ENCODE measurements at places on chromosomes 13 and 19.
A peak's percentile ranks its signal among the peaks of the same experiment; 100 is the strongest.

DNA sequence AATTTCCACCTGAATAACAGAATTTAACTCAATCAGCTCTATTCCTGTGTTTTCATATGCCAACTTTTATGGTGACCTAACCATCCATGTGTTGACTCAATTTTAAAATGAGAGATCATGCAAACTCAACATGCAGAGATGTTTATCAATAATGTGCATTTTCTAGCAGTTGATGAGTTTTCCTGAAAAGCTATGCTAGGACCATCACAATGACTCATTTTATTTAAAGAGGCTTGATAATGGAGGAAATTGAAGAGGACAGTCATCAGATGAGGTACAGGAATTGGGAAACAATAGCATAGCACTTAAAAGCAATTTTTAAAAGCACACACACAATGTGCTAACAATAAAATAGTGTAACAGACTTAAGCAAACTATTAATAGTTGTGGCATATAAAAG lies 127.1 kb downstream of the VWA8 start:
- DNase-seq = no peak

DNA sequence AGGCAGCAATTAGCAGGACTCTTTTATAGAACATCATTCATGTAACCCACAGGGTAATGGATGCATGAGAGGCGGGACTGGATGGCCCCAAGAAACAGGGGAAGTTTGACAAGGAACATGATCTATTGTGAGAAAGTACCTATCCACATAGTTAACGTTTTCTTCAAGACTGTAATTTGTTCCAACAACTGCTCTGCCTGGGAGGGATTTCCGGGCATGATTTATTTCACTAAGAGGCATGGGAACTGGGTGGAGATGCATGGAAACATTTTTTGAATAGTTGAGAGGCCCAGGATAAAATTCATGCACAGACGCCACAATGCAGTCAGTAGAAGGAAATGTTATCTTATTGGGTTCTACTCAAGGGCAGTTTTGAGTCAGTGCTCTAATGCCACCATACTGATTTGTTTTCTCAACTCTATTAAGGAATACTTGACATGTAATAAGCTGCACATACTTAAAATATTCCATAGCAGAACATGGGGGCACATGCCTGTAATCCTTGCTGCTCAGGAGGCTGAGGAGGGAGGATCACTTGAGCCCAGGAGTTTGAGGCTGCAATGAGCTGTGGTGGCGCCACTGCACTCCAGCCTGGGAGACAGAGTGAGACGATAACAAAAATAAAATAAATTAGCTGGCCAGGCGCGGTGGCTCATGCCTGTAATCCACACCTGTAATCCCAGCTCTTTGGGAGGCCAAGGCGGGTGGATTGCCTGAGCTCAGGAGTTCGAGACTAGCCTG lies 9.9 kb upstream of the ATG4D start:
- no peak for DNase-seq

GRCh38 chr19:52453324-52454094 lies at the start of gene ZNF578:
Gene ZNF578, plus strand, starts transcription at chr19:52453553. Its CDS starts 48,293 bp downstream, at chr19:52501846.
- peak; percentile 93 for DNase-seq

DNA sequence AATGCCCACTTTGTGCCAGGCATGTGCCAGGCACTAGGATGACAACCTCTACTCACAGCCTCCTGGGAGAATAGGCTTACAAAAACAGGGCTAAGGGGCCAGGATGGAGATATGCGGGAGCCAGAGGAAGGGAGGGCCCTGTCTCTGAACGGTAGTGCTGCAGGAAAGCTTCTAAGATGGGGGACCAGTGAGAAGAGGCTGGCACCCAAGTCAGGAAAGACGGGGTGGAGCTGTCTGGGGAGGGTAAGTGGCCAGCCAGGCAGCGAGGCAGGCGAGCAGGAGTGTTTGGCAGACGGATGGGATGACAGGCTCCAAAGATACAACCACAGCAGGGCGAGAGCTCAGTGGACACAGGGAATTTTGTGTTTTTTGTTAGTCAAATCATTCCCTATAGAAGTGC lies 44.7 kb upstream of the GPI start:
- DNase-seq = peak; percentile 61

GRCh38 chr13:51158365-51158764 lies 47.3 kb upstream of the C13orf42 start:
- DNase-seq = no peak

All from right cardiac atrium (tissue), 5 donors.